ENCODE measurements at places on chromosomes 5 and 9.

GRCh38 chr9:6078382-6079105 is 63.1 kb upstream of the RANBP6 start:
- DNase-seq: no peak

DNA sequence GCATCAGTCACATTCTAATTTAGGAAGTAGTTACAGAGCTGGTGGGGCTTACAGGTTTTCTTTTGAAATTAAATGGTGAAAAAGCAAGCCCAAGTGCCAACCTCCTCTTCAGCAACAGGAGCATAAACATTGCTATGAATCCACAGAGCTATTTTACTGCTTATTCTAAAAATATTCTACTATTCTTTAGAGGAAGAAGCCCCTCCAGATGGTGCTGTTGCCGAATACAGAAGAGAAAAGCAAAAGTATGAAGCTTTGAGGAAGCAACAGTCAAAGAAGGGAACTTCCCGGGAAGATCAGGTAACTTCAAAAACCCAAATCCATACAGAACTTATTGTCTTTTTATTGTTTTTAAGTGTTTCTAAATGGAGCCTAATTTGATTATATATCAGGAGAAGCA is 202.8 kb downstream of the CWC27 start:
- DNase-seq: no peak

GRCh38 chr9:128254855-128255759 is 20.7 kb downstream of the GOLGA2 start:
- DNase-seq: no peak

DNA sequence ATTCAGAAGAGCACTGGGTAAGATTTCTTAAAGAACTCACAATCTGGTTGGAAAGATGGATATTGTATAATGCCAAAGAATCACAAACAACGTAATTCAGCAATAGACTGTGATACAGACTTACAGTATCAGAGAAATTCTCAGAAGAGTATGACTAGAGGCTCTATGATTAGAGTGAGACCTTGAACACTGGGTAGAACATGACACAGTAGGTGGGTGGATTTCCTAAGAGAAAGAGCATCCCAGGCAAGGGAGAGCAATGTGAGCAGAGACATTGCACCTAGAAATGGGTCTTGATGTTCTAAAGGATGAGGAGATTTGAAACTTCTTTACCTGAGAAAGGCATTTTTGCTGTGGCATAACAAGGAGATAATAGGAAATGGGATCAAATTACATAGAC is 27.3 kb upstream of the CAST start:
- no peak for DNase-seq
